ENCODE measurements at places on chromosomes 5 and 9.

- DNase-seq, result no peak
These were observed 69.3 kb downstream of the KIAA1958 start for GRCh38 chr9:112555844-112556482.

GRCh38 chr5:34959323-34959722 is 30.0 kb downstream of the DNAJC21 start:
- DNase-seq, result no peak

- peak; percentile 74 for DNase-seq
These were observed 19.6 kb upstream of the ARL15 start for GRCh38 chr5:54329731-54330709.

GRCh38 chr5:84403773-84404172 is 19.1 kb upstream of the EDIL3 start:
- DNase-seq, result no peak

DNA sequence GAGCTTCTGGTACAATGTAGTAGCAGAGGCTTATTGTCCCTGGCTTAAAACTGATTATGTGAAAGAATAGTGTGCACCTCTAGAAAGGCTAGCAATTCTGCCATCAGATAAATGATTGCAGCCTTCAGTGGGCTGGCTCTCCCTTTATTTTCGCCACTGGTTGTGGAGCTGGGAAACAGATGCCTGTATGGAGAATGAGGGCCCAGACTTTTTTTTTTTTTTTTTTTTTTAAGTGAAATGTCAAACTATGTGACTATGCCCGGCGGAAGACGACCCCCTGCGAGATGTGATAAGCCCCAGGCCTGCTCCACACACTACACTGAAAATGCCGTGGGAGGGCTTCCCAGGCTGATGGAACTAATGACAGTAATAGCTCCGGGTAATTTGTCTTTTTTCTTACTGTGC is 28.7 kb downstream of the ISL1 start:
- peak; percentile 89 for DNase-seq

DNA sequence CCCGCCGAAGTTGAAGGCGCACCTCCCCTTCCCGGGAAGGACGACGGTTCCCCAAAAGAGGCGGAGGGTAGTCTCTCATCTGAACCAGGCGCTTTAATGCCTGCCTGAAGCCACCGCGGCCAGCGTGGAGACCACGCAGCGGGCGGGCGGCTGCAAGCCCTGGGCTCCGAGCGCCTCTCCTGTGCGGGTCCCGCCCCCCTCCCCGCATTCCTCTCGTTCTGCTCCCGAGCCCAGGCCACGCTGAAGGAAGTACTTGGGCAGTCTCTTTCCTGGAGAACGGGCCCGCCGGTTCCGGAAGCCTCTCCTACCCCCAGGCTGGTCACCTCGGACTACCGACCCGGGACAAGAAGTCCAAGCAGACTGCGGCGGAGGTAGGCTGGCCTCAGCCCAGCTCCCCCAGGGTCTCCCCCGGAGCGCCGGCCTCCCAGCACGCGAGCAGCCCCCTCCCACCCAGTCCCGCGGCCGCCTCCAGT is 571 bp downstream of the PPIC start:
- DNase-seq, result peak; percentile 80

GRCh38 chr9:97907632-97908031 is 14.7 kb downstream of the TRMO start:
- DNase-seq, result no peak

DNA sequence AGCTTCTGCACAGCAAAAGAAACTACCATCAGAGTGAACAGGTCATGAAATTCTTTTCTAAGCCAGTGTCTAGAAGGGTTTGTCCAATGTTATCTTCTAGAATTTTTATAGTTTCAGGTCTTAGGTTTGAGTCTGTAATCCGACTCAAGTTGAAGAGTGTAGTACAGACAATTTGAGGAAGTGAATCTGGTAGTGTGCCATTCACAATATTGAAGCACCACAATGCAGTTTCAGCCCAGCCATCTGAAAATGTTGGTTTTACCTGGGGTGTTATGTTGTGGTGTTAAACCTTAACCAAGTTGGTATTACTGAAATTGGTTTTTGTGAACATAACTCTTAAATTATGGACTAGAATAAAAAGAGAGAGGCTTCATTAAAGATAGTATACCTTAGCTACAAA is 77.2 kb downstream of the ADAMTS16 start:
- DNase-seq, result no peak

DNA sequence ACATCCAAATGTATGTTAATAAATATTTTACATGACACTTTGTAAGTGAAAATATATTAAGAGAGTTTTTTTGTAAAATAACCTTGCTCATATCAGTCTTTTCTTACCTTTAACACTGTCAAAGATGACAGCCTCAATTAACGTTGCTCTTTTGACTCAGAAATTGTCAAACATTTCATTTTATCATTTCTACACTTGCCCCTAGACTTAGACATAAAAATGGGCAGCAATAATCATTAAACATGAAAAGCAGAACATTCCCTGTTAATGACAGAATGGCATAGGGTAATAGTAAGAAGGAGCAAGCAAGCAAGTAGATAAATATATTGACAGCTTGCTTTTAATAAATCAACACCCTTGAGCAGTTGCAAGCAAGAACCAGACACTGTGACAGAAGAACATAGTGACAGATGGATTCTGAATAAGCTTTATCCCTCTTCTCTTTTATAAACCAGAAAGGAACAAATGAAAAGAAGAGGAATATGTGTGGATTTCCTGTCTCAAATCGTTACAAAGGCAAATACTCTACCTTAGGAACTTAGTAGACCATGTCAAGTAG is 796.0 kb upstream of the CHD1 start:
- DNase-seq, result peak; percentile 77

- no peak for DNase-seq
These were observed 70.9 kb downstream of the TEX10 start for GRCh38 chr9:100281676-100282387.

DNA sequence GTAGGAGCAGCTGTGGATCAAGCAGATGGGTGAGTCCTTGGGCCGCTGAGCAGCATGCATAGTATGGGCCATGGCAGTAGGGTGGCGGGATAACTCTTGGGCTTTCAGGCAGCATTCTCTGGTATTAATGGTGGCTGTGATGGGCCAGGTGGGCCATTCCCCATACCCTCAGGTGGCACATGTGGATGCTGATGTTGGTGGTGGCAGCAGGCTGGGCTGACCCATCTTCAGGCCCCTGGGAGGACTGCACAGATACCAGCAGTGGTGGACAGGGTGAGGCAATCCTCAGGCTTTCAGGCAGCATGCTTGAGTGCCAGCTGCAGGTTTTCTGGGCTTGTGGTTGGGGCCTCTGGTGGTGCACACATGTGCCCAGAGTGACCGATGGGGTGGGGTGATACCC is 27.1 kb upstream of the C6 start:
- DNase-seq, result no peak

GRCh38 chr5:96943799-96944198 is 7.9 kb downstream of the LNPEP start:
- DNase-seq, result no peak

GRCh38 chr5:141654298-141654697 is 3.1 kb upstream of the FCHSD1 start:
- no peak for DNase-seq

DNA sequence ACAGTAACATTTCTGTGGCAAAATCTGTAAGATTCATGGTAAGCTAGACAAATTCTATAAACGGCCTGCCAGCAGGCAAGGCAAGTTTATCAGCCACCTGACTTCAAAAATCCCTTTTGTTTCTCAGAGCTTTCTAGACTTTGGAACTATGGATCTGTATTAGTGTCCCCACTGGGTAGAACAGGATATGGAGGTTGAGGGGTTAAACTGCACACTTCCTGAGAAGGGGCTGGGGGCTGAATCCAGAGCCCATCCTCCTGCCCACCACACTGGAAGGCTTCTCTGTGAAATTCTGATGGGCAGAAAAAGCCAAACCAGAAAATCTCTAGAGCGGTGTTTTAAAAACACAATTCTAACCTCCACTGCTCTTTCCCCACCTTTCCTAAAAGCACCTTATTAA is 128.7 kb downstream of the ENTREP1 start:
- no peak for DNase-seq

DNA sequence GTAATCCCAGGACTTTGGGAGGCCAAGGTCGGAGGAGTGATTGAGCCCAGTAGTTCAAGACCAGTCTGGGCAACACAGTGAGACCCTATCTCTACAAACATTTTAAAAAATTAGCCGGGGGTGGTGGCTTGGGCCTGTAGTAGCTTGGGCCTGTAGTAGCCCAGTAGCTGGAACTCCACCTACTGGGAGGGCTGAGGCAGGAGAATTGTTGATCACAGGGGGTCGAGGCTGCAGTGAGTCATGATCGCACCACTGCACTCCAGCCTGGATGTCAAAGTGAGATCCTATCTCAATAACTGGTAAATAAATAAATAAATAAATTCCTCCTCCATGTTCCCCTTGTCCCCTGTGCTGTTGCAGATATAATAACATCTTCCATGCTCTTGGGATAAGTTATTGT is 14.3 kb downstream of the VCAN start:
- DNase-seq, result no peak

- DNase-seq, result no peak
These were observed 23.3 kb upstream of the CPLANE1 start for GRCh38 chr5:37272511-37272910.

- DNase-seq, result peak; percentile 97
These were observed 142.3 kb upstream of the TLX3 start for GRCh38 chr5:171166766-171167165.

DNA sequence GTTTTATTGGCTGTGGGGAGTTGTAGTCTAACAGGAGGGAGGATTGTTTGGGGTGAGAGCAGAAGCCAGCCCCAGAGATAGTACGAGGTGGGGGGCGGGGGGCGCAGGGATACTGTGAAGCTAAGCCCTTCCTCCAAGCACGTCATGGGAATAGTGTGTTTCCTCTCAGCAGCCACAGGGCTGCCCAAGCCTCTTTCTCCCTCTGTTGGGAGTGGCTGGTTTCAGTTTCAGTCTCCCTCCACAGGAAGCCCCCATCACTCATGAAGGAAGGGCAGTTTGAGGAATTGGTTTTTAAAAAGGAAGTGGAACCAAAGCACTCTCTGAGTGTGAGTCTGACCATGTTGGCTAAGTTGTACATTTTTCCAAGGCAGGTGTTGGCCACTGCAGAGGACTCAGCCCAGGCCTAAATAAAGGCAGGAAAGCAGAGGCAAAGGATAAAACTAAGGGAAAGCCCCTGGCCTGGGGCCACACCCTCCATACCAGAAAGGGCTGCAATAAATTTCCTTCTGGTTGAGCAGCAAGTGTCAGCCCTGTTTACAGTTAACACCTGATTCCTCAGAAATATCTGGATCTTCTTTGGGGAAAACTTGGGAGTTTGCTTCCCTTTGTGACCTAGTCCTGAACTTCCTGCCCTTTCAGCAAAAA is 3.2 kb downstream of the RAB24 start:
- DNase-seq, result peak; percentile 35

GRCh38 chr5:92749943-92750342 is 831.1 kb downstream of the NR2F1-AS1 start:
- DNase-seq, result peak; percentile 27

DNA sequence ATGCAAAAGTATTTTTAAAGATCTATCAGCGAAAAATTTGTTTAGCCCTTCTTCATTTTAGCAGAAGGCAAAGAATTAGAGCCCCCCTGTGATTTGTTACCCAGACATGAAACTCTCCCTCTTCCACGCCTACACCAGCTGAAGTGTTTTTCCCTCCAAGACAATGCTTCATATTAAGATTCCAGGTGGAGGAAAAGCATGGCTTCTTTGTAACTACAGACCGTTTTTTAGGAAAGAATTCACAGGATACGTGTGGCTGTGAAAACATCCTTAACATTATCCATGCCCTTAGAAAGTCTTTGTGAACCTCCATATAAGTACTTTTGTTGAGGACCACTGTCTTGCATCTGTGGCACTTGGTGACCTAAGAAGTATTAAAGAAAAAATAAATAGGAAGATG is 121.8 kb upstream of the MTAP start:
- DNase-seq, result no peak

DNA sequence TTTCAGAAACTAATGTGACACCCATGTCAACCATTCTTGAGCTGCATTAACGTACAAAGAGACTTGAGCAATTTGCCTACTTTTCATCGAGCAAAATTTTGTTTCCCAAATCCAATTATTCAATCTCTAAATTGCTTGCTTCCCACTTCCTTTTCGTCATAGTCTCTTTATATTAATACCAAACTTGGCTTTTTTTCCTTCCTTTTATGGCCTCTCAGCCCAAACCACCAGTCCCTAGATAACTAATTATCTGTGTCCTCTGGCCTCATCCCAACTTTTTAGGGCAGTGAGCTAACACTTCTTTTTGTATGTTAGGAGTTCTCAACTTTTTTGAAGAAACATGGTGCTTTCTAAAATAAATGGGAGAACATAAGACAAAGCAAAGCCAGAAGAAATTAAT is 155.5 kb upstream of the S1PR3 start:
- DNase-seq, result no peak

DNA sequence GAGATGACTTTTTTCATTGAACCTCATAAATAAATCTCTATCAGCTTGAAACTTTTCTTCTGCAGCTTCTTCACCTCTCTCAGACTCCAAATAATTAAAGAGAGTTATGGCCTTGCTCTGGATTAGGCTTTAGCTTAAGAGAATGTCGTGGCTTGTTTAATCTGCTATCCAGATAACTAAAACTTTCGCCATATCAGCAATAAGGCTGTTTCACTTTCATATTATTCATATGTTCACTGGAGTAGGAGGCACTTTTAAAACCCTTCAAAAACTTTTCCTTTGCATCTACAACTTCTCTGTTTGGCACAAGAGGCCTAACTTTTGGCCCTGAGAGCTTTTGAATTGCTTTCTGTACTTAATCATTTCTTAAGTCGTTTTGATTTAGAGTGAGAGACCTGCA is 386.9 kb upstream of the FAM174A start:
- DNase-seq, result no peak

DNA sequence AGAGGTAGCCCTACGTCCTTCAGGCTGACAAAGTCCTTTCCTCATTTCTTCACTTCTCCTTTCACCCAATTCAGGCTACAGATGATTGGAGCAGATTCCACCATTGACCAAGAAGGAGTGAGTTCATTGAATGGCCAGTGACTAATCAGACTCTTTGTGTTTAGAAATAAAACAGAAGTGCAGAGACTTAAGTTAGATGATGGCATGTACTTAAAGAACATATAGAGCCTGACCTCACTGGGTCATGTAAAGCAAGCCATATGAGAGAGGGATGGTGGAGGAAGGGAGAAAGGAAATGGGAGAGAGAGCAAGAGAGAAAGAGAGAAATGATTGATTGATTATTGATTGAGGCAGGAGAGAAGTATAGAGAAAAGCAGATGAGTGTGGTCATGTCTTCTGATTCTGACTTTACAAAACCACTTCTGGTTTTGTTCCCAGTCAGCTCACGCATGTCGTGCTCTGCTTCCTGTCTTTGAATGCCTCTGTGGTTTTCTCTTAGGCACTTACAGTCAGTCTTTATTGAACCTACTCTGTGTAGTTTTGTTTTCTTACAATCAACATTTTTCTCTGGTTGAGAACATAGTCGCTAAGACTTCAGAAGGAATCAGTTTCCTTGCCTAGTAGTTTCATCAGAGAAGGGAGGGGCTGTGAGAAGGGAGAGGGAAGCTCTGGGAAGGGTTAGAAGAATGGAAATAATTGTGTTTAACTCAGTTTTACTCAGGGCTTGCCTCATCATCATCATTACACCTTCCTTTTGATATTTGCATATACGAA is 149.2 kb upstream of the KLF9 start:
- no peak for DNase-seq

- DNase-seq, result peak; percentile 86
These were observed 27.0 kb downstream of the MSX2 start for GRCh38 chr5:174751154-174752000.
